ENCODE measurements at places on chromosomes 1 and 21.
A peak's percentile ranks its signal among the peaks of the same experiment; 100 is the strongest.

DNA sequence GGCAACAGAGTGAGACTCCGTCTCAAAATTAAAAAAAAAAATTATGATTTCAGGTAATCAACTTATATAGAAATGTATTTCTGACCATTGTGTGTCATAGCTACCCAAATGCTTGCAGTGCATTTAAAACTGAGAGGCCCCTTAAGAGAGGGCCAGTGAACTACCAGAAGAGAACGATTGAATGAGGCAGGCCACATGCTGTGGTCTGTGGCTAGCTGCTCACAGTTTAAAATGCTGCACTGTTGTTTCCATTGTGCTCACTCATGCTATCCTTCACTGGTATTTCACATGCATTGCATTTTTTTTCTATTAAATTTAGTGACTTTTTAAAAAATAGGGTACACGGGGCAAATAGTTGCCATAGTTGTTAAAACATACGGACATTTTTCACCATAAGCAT, 26.0 kb downstream of the CHML start:
- DNase-seq = no peak

DNA sequence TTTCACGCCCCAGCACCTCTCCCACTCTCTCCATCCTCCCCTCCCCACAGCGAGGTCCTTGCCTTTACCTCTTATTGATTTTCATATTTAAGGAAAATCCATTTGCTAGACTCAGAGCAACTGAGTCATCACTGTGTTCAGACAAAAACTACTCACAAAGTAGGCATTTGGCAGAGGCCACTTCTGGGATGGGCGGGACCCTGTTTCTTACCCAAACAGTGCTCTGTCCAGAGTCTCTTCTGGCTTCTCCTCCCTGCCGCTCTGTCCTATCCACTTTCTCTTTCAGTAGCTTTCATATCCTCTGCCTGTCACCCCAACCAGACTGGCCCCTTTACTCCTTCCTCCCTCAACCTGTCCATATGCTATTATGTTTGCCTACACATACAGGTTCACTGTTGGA, 2.4 kb upstream of the NAV1 start:
- DNase-seq = peak; percentile 79

- DNase-seq = no peak
Measured at GRCh38 chr1:66415866-66416265, 118.1 kb upstream of the SGIP1 start.

GRCh38 chr1:7264101-7264500, 478.8 kb downstream of the CAMTA1 start:
- no peak for DNase-seq

- DNase-seq = no peak
Measured at GRCh38 chr1:22216210-22216883, 73.5 kb upstream of the WNT4 start.

GRCh38 chr21:41037936-41038335, 130.0 kb upstream of the BACE2 start:
- no peak for DNase-seq

- DNase-seq = no peak
Measured at GRCh38 chr1:80533093-80533492, 1267.6 kb upstream of the ADGRL2 start.

GRCh38 chr21:38780879-38781278, 24.9 kb upstream of the ETS2 start:
- DNase-seq = no peak

- DNase-seq = no peak
Measured at GRCh38 chr1:66550243-66550642, 16.3 kb downstream of the SGIP1 start.

DNA sequence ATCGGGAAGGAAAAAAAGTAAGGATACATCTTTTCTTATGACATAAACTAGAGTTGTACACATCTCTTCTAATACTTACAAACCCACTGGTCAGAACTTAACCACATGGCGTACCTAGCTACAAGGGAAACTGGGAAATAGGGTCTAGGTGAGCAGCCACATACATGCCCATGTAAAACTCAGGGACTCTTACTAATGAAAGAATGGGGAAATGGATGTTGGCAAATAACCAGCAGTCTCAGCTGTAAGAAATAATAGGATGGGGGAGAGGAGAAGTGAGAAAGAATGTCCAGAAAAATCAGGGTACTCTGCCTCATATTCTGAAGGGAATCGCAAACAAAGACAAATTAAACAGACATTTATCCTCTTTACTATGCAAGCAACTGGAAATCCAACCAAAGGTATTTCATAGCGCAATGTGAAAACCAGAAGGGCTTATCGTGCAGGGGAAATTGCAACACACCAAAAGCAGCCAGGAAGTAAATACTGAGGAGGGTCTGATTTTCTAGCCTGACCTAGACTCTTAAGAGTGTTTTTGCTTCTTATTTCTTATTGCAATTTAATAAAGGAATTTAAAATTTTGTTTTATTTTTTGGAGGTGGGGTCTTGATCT, 17.5 kb downstream of the GTF2B start:
- no peak for DNase-seq

DNA sequence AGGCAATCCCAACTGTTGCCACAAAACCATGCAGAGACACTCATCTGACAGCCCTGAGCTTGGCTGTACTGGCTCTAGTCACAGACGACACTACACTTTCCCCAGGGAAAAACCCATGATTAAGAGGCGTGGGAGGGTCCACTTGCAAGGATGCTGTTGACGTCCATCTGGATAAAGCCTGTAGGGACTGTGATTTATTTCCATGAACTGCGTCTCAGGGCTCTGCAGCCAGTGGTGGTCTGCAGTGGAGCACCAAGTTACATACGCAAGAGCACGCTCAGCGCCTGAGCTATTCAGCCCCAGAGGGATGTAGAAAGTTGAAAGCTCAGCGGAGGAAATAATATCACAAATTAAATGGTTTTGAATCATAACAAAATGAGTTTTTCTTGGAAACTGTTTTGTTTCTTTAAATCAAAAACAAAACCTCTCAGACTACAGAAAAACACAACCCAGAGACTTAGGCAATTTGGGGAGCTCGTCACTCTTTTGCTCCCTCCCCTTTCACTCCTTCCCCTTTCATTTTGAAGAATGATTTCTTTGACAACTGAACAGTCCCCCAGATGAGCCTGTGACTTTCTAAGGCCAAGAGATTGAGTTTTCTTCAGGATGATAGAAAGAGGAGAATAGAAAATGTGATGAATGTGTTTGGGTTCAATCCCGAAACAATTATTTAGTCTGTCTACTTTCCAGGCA, 71.2 kb downstream of the NGF start:
- no peak for DNase-seq

DNA sequence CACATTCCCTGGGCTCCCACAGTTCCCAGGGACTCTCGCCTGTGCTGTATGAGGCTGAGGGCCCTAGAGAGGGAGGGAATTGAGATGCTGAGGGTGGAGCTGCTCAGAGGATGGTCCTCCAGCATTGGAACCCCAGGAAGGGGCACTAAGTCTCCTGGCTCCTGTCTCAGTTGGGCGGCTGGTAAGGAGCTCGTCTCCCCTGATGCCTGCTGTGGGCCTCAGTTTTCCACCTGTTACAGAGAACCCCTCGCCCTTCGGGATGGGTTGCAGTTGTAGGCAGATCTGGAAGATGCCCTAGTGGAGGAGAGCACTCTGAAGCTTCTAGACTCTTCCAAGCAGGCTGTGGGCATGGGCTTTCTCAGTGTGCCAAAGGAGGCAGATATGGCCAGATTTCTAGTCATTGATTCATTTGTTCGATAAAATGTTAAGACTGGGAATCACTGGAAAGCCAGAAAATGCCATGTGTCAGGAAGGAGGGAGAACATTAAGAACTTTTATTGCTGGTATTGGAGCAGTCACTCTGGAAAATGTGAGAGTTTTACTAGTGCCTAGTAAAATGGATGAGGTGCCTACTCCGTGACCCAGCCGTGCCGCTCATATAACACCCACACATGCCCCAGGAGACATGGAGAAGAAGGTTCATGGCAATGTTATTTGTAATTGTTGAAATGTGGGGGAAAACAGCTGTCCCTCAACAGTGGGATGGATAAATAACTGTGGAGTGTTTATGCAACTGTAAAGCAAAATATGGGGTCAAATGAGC, 828 bp upstream of the MYBPH start:
- DNase-seq = no peak

DNA sequence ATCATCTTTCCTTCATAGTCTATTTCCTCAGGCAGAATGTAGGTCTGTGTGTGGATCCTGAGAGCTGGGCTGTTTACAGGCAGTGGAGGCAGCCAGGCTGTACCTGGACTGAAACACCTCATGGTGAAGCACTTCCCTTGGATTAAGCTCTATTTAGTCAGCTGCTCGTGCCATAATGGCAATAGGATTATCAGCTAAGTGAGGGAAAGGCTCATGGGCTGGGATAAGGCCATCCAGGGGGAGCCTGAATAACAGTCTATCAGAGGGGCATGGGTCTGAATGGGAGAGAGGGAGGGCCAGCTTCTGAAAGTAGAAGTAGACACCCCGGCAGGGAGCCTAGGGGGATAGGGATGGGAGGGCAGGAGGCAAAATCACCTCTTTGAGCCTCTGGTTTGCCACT, 8.3 kb downstream of the RNASEL start:
- DNase-seq = no peak

DNA sequence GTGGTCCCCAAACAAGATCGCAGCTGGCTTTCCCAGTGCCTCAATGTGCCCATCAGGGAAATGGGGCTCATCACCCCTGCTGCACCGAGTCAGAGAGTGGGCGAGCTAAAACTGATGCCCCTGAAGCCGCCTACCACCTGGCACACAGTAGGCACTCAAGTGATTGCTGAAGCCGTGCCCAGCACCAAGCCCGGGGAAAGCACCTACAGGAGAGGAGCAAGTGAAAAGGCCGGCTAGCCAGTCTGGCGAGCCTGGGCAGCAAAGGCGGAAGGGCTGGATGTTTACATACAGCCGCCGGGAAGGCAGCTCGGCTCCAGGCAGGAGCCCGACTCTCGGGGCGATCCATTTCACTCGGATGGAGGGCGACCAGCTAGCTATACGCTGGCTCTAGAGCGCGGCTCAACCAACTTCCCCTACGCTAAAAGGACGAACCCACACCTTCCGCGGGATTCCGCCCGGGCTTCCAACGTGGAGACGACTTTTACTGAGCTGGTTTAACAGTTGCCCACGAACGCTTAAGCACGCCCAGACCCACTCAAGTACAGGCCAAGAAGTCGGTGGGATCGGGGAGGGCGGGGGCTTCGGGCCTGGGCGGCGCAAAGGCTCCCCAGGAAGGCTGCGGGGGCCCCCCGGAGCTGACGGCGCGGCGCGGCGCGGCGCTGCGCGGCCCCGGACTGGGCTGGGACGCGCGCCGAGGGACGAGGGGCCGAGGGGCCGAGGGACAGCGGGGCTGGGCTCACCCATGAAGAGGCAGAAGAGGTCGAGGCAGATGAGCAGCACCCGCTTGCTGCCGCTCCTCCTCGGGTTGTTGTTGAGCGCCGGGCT, 1.0 kb downstream of the PLPP3 start:
- DNase-seq = no peak

- DNase-seq = no peak
Measured at GRCh38 chr1:3657096-3657475, 4.8 kb downstream of the TP73 start.

Data from GM04503 (cell line).